T follicular helper cell (primary cell): ENCODE measurements at places on chromosomes 7 and 10.

DNA sequence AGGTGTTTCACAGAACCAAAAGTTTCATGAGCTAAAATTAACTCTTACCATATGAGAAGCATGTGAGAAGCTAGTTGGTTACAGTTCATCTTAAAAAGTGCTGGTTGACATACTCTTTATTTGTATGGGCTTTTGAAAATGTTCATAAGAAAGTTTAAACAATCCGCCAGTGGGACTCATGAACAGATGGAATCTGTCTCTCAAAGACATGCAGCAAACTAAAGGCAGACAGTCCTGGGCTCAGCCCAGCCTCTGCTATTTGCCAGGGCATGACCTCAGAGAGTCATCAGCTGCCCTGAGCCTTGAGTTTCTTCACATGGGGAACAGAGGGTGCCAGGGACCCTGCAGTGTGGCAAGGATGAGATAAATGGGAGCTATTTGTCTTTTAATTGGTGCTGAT is 3.2 kb downstream of the PYROXD2 start:
- DNase-seq: no peak

DNA sequence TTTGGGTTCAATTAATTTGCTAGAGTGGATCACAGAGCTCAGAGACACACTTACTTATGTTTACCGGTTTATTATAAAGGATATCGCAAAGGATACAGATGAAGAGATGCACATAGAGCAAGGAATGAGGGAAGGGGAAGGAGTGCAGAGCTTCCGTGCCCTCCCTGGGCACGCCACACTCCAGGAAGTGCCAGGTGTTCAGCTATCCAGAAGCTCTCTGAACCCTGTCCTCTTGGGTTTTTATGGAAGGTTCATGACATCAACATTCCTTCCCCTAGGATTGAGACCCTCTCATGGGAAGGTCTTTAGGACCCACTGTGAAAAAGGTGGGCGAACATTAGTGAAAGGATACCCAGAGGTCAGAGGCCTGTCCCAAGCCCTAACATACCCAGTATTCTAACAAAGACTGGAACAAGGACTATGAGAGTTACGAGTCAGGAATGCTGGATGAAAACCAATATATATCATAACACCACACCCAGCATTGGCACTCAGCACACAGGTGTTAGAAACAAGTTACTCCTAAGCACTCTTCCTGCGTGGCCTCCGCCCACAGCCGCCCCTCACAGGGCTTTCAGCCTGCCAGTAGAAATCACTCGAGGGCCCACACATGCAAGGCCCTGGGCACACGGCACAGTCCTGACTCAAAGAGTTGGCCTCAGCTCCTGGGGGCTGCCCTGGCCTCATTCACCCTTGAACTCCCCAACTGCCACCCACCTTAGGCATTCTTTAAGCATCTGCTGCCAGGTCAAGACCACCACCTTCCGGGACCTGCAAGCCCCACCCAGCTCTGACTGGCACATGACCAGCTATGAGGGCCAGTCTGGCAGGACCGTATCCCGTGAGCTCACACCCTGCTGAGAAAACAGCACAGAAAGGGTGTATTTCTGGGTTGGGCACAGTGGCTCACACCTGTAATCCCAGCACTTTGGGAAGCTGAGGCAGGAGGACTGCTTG is 5.6 kb upstream of the AIFM2 start:
- DNase-seq: no peak

- DNase-seq: no peak
Measured at GRCh38 chr7:127365164-127365956, 27.1 kb downstream of the ZNF800 start.

DNA sequence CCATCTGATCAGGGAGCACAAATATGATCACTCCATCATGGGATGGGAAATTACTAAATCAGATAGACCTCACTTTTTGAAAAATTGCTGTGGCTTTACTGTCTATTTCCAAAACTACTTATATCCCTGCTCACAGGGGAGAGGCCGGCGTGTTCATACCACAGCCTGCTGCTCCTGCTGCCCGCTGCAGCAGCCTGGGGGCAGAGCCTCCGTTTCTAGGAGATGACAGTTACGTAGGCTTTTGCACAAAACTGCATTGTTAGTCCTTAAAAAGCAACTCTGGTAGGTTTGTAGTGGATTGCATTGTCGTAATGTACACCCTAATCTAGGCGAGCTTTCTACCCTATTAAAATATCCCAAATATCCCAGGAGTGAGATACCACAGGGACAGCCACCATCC is 203.7 kb downstream of the EBF3 start:
- DNase-seq: no peak

DNA sequence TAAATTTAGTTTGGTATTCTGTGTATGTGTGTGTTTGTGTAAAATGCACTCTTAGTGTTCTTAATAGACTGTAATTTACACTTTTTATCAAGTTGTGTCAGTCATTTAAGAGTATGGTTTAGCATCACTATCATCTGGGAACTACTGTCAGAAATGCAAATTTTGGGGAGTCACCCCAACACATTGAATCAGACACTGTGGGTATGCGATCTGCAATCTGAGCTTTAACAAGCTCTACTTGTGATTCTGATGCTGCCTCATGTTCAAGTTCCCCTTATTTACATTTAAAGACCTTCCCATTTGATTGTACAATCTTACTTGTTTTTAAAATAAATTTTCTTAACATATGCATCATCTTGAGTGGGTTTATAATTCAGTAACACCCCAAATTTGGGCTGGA is 218.1 kb upstream of the FOXP2 start:
- no peak for DNase-seq

- DNase-seq: no peak
Measured at GRCh38 chr7:148772297-148773089, 73.8 kb downstream of the CUL1 start.

- no peak for DNase-seq
Measured at GRCh38 chr7:12638851-12639456, 48.5 kb upstream of the ARL4A start.

- no peak for DNase-seq
Measured at GRCh38 chr7:103622274-103622673, 176.3 kb upstream of the SLC26A5 start.

GRCh38 chr7:39661960-39662359 is 38.6 kb downstream of the RALA start:
- DNase-seq: no peak

DNA sequence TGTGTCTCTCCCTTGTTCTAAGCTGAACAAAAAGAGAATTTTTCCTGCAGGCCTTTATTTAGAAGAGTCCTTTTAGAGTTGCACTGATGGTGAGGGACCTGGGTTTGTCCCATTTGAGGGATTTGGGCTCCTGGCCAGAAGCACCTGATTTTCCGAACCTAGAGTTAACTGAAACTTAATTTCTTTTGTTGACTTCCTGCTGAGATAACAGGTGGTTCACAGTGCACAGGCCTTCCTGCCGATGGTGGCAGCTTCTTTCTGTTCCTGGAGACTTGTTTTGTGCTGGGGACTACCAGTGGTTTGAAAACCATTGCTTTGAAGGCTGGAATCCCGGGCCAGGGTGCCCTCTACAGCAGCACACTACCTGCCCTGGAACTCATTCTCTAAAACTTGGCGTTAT is 99.2 kb downstream of the SUGCT start:
- no peak for DNase-seq

GRCh38 chr7:28096713-28097112 is 83.9 kb downstream of the JAZF1 start:
- DNase-seq: peak; percentile 17

DNA sequence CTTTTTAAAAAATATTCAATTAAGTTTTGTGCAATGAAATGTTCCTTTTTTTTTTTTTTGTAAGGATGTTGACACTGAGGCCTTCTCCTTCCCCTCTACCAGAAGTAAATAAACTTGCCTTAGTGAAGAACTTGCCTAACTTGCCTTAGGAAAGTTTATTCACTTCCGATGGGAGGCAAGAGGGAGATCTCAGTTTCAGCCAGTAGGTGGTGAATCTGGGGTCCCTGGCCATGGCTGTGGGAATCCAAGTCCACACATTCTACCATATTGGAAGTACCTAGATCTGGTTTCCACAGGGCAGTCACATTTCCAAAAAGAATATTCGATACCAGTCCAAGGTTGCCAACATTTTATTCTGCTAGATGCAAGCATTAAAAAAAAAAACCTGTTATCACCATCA is 270.9 kb downstream of the CCSER2 start:
- no peak for DNase-seq

- no peak for DNase-seq
Measured at GRCh38 chr7:44471850-44472249, 18.6 kb downstream of the NUDCD3 start.

- DNase-seq: no peak
Measured at GRCh38 chr7:134875867-134876266, 96.4 kb downstream of the CALD1 start.

DNA sequence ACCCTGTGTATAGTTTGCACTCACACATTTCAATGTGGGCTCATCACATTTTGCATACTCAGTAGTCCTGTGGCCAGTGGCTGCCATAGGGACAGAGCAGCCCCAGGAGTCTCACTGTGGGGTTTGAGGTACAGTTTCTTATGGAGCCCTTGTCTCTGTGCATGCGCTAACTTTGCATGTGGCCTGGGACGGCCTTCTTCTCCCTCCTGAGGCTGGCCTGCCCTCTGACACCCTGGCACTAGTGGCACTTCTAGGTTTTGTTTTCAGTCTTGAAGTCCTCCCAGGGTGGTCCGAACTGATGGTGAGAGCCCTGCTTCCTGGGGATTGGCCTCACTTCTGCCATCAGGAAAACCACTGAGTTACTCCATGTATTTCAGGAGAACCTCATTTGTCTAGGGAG is 21.2 kb downstream of the NACAD start:
- DNase-seq: no peak
